ENCODE measurements at places on chromosomes 2 and 18. TPM values are rescaled to one million over a fixed set of nuclear protein-coding genes. Genes with fewer than 3 reads are reported as not detected.

- no peak for DNase-seq
These were observed 219.9 kb upstream of the FBXO11 start for GRCh38 chr2:48126162-48126561.

DNA sequence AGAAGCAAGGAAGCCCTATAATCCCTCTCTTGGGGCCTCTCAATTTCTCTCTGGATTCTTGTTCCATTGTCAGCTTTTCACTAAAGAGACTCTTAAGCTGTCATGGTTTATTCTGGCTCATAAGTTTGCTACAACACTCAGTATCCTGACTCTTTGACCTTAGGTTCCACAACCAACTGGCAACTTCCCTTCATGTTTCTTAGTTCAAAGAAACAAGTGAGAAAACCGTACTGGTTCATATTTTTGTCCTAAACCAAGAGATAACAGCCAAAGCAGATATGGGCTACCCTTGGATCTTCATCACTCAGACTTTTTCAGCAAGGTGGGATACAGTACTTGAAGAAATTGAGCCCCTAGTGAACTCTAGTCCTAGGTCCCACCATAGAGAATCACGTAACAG, 109.9 kb upstream of the CRIM1 start:
- DNase-seq: no peak

Gene EGR4
- total RNA-seq: not detected

- no peak for DNase-seq
These were observed 382.1 kb downstream of the ZEB2 start for GRCh38 chr2:144137705-144138428.

Gene STARD6
- total RNA-seq: not detected

GRCh38 chr2:181178823-181179412, 198.5 kb downstream of the UBE2E3 start:
- no peak for DNase-seq

DNA sequence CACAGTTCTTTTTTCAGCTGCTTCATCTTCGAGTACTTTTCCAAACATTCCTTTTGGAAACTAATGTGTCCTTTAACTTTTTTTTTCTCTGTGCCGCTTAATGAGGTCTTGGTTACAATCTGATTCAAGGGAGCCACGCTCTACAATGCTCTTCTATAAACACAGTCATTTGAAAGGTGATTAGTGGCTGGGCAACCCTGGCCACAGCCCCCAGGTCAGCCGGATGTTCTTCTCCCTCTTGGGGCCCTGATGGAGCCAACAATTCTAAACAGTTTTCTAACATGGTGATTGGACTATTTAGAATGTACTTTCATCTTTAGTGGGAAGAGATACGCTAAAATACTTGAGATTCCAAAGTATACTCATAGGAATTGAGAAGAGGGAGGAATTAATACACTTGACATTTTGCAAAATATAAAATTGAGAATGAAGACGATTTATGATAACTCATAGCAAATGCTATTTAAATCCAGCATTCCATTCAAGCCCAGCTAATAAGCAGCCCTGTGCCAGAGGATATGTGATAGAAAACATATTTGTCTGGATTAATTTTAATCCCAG, 83.7 kb upstream of the MBOAT2 start:
- no peak for DNase-seq

GRCh38 chr2:223052548-223053483, 826 bp downstream of the KCNE4 start:
- DNase-seq: peak; percentile 71

- DNase-seq: no peak
These were observed 28.7 kb upstream of the SLC8A1 start for GRCh38 chr2:40480596-40480995.

- peak; percentile 92 for DNase-seq
These were observed at the start of gene KCNE4 for GRCh38 chr2:223051693-223052289. Gene KCNE4 (plus strand): TSS chr2:223052190. CDS start chr2:223052831, 641 bp downstream.

Gene SLC14A1
- total RNA-seq: 1.7 TPM

DNA sequence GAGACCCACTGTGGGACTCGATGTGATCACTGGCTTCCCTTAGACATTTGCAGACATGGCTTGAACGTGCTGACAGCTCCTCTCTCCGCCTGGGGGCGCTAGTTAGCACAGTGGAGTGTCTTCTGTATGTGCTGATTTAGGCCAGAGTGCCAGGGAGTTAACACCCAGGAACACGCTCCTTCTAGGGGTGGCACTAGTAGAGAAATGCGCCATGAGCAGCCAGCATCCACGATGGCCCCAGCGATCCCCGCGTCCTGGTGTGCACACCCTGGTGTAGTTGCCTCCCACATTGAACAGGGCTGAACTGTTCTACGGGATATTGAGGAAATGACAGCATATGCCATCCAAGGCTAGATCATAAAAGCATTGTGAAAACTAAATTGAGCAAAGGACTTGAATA, 11.4 kb upstream of the NMUR1 start:
- no peak for DNase-seq

Gene PRSS56
- not detected for total RNA-seq

DNA sequence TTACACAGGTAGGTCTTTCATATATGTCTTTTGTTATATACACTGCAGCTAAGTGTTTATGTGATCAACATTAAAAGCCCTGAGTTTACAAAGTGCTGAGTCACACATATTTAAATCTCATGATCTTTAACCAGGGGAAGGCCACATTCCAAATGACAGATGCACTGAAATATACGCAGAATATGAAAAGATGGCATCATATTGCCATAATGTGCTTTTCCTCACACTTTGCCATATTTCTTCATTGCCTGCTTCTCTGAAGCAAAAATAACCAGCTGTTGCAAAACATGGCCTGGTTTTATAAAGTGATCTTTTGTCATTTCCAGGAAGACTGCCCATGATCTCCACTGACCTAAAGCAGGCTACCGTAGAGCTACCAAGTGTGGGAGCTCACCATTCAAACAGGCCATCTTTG, 93.5 kb upstream of the MAPRE2 start:
- DNase-seq: no peak

DNA sequence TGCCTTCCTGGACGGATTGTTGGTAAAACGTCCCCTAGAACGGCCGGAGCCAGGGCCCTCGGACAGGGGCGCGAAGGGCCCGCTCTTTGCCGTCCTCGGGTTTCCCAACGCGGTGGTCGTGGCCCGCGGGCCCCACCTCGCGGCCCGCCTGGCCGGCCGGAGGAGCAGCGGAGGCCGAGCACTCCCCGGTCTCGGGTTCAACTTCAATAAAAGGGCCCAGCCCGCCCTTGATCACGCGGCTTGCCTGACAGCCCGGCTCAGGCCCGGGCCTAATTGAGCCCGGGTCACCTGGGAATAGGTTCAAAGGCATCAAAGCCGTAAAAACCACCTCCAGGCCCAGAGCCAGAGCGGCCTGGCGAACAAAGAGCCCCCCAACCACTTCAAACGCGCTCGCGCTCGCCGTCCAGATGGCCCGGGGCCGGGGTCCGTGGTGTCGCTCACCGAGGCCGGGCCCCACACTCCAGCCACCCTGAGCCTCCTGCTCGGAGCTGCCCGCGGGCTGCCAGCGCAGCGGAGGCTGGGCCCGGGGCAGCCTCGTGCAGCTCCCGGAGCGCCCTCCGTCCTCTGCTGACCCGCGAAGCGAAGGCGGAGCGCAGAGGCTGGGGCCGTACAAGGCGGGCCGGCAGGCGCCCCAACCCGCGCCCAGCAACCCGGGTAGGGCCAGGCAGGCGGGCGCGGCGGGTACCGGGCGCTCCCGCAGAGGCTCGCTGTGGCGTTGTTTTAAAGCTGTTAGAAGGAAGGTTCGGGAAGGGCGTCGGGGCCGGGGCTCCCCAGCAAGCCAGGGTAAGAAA, 1.1 kb upstream of the TWIST2 start:
- DNase-seq: peak; percentile 34

DNA sequence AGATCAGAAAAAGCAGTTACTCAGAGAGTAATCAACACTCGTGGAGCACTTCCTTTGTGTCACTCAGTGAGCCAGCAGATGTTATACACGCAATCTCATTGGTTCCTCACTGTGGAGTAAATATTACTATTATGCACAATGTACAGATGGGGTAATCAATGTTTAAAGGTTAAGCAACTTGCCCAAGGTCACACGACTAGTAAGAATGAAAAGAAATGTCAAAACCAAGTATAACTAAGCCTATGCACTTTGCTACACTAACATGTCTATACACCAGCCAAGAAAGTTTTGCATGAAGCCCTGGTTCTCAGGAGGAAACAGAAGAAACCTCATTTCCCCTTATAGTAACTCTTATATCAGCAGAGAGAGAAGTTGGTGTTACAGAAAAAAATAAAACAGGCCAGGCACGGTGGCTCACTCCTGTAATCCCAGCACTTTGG, 5.4 kb downstream of the METTL21A start:
- DNase-seq: no peak

GRCh38 chr2:41836948-41837347, 210.9 kb upstream of the PKDCC start:
- peak; percentile 81 for DNase-seq

Gene TWIST2
- total RNA-seq: 12.5 TPM

DNA sequence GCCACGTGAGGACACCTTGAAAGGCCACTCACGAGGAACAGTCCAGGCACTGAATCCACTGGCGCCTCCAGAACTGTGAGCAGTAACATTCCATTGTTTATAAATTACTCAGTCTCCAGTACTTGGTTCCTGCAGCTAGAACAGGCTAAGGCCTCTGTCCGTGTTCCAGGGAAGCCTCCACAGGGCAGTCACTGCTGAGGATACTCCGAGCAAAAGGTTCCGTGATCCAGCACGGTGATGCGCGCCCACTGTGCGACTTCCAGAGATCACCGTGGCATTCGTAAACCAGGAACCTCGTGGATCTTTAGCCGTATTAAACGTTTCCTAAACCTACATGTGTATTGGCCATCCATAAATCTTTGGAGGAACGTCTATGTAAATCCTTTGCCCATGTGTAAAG, 51.5 kb upstream of the SALL3 start:
- no peak for DNase-seq

GRCh38 chr2:40283111-40283909, 168.6 kb downstream of the SLC8A1 start:
- no peak for DNase-seq

DNA sequence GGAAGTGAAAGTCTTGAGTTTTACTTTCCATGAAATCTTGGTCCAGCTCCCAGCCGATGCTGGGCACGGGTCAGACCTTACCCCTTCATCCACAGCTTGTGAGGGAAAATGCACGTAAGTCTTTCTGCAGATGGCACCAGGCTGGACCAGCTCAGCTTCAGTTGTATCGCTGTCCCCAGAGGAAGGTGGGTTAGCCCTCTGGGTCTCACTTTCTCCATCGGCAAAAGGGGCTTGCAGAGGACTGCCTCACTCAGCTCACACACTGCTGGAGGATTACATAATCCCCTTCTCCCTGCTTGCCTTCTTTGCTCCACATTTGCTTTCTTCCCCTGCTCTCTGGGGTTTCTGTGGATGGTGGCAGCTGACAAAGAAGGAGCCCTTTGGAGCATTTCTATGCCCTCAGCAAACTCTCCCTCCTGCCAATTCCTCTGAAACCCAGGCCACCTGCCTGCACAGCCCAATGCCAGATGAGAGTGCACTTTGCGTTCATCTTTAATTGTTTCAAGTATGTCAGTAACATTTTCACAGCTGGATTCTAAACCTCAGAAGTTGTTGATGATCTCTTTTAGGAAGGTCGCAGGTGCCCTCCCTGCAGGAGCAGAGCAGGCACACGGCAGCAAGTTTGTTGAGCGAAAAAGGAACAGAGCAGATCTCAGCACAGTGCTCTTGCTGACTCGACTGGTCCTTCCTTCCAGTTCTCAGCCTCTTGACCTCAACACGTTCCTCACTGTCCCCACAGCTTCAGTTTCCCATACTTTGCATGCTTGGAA, 155.6 kb upstream of the GLI2 start:
- no peak for DNase-seq

DNA sequence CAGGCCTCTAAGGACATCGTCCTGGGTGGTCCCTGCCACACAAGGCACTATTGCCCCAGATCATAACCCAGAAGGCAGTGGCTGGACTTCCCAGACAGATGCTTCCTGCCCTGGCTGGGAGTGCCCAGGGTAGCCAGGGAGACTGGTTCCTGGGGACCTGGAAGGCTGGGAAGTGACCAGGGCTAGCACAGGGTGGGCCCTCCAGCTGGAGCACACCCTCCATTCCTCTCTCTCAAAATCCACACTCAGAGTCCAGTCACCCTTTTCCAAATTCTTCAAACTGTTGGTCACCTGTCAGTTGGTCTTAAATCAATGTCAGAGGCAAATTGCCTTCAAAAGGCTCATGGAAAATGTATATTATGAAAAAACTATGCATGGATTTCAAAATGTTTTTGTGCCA, 11.6 kb upstream of the TUBB6 start:
- no peak for DNase-seq

- DNase-seq: no peak
These were observed 7.6 kb downstream of the HIBCH start for GRCh38 chr2:190311893-190312634.

DNA sequence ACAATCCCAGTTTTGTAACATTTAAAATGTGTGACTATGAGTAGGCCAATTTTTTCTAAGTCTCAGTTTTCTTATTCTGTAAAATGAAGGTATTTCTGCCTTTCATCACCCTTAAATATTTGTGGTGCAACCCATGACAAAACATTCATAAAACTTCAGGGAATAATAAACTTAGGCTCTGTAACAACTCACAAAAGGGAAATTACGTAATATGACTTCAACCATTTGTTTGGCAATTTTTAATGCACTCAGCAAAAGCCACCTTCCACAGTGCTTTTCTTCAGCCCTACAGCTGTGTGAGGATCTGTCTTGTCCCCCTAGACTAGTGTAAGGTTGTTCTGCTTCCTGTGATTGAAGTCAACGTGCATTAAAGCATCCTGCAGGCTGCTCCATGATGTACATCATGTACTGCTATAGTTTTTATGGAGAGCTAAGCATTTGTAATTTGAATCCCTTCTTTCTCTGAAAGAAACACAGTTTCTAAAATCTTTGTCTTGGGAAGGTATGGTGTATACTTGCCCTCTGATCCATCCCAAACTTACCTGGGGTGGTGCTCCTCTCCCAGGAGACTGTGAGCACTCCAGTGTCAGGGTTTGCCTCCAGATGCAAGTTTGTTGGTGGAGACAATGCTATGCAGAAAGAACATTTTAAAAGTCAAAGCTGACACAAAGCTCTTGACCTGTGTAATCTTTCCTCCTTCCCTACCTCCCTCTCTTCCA, 39.1 kb downstream of the FN1 start:
- peak; percentile 30 for DNase-seq

Gene CYP26B1
- 2.6 TPM for total RNA-seq

DNA sequence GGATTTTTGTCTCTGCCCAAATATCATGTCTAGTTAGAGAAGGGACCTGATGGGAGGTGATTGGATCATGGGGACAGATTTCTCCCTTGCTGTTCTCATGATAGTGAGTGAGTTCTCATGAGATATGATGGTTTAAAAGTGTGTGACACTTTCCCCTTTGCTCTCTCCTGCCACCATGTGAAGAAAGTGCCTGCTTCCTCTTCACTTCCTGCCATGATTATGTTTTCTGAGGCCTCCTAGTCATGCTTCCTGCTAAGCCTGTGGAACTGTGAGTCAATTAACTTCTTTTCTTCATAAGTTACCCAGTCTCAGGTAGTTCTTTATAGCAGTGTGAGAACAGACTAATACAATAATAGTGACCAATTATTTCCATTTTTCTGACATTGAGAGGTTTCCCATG, 167.3 kb upstream of the CYRIA start:
- no peak for DNase-seq

Gene APCDD1
- 46.1 TPM for total RNA-seq

Data from lung (tissue), 17 donors.